ENCODE measurements at places on chromosomes 2 and 18.

DNA sequence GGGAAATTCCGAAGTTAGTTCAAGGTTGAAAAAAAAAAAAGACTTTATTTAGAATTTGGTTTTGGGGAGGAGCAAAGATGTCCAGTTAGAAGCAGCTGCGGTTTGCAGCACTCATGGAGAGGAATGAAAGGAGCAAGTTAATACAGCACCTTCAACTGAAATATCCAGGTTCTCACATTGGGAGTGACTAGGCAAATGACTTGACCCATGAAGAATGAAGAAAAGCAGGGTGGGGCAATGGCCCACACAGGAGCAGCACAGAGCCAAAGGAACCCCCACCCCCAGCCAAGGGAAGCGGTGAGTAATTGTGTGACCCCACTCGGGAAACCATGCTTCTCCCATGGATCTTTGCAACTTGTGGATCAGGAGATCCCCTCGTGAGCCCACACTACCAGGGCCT lies 32.8 kb downstream of the ZNF892 start:
- no peak for DNase-seq

GRCh38 chr2:219218217-219218731 lies 484 bp downstream of the ABCB6 start:
- peak; percentile 85 for DNase-seq

GRCh38 chr18:34637094-34637801 lies 72.8 kb upstream of the DTNA start:
- DNase-seq: no peak

GRCh38 chr2:1742681-1743395 lies 1.5 kb downstream of the PXDN start:
- peak; percentile 85 for DNase-seq

- DNase-seq: no peak
Observed at GRCh38 chr2:188845692-188846091, 128.5 kb upstream of the COL3A1 start.

GRCh38 chr2:33126958-33127357 lies 180.2 kb downstream of the LTBP1 start:
- DNase-seq: no peak

All from ELF-1 (cell line).